Dorsolateral prefrontal cortex (tissue), 122 donors: ENCODE measurements at places on chromosomes 13 and 19. TPM values are rescaled to one million over a fixed set of nuclear protein-coding genes. Genes with fewer than 3 reads are reported as not detected.

DNA sequence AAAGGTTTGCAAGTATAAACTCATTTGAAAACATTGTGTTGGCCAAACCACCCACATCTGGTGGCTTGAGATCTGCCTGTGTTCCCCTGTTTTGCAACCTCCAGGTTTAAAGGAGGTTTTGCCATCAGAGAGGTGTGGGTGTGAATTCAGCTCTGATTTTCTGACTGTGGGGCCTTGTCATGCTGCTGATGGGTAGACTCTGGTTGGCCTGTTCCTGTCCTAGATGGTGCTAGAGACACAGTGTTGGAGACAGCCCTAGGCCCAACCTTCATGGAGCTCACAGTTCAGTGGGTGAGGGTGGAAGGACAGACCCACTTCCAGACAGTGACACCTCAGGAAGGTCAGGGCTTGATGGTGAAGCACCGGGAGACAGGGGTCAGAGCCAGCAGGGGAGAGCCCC, 7.5 kb downstream of the RAB4B start:
- DNase-seq, result no peak

DNA sequence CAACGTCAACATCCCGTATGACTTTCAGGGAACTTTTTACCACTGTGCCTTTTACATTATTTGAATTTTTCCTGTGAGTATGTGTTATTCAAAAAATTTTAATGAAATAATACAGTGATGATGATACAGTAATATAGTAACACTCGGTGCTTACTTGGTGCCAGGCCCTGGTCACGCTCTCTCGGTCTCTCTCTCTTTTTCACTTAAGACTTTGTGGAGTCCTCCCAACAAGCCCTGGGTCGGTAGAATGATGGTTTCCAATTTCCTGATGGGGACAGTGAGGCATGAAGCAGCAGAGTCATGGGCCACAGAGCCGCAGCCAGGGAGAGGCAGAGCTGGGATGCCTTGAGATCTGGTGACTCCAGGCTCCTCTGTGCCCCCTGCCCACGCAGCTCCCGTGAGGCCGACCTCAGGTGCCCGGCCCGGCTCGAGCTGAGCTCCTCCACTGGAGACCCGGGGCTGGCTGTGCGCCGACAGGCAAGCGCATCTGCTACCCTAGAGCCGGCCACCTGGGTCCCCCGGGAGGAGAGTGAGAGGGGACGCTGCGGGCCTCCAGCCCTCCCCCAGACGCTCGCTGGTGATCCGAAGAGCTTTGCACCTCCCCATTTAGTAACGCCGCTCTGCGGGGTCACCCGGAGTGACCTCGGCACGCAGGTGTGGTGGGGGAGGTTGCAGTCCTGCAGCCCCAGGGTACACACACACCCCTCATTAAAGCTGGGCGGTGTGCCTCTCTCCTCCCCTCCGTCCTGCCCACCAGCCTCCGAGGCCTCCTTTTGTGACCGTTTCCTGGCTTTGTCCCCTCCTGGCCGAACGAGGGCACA, 4.4 kb upstream of the SBK3 start:
- DNase-seq, result no peak

GRCh38 chr13:80374444-80374843, 33.5 kb upstream of the SPRY2 start:
- no peak for DNase-seq

DNA sequence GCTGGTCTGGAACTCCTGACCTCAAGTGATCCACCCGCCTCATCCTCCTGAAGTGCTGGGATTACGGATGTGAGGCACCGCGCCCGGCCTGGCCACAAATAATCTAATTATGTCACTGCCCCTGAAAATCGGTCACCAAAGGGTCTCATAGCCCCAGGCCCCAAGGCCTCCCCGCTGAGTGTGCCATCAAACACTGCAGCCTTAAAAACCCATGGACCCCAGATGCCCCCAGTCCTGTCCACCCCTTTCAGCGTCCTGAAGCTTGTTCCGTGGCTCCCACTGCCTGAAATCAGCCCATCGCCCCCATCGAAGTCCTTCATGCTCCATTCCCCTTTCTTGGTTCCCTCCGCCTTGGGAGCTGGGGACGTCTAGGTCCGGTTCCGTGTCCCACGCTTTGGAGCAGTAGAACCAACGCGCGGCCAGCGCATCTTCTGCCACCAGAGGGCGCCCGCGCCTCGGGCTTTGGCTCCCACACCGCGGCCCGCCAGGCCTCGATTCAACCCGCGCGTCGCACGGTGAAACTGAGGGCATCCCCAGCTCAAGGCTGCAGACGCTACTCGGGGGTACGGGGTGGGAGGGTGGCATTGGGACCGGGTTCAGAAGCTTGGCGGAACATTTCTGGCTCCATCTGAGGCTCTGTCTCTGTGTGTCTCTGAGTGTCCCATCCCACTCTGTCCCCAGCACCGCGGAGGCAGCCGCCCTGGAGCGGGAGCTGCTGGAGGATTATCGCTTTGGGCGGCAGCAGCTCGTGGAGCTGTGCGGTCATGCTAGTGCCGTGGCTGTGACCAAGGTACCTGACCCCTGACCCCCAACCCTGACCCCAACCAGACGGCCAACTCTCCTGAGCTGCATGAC, 3.5 kb downstream of the YJEFN3 start:
- peak; percentile 88 for DNase-seq

DNA sequence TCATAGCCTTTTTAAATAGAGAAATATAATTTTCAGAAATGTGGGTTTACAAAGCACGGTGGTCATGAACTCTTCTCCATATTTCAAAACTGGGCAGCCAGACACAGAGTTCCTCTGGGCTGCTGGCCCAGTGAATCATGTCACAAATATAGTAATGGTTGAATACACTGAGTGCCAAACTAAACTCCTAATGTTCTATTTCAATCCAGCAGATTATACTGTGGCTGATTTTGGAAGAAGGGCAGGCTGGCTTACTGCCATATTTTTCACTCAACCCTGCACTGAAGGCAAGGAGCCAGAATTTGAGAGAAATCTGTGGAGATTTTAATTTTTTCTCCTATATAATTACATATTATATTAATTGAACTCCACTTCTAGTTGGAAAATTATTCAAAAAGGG, 17.0 kb upstream of the PRR20A start:
- peak; percentile 40 for DNase-seq

GRCh38 chr19:1489463-1490310, 463 bp downstream of the PCSK4 start:
- no peak for DNase-seq

- DNase-seq, result no peak
Measured at GRCh38 chr13:44197791-44198770, 175.5 kb upstream of the SERP2 start.

DNA sequence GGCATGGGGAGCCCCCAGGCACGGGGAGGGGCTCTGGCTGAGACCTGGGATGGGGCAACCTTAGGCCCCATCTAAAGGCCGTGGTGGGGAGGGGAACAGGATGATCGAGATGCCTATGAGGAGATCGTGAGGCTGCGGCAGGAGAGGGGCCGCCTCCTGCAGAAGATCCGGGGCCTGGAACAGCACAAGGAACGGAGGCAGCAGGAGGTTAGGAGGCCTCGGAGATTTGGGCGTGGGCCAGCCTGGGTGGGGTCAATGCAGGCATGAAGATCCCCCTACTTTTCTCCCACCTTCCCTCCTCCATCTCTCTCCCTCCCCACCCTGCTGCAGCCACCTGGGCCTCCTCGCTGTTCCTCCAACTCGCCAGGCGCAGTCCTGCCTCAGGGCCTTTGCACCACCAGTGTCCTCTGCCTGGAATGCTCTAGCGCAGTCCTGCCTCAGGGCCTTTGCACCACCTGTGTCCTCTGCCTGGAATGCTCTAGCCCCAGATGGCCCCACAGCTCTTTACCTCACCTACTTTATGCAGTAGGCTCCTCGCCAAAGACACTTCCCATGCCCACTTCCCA, 19.1 kb upstream of the EBI3 start:
- no peak for DNase-seq

- DNase-seq, result no peak
Measured at GRCh38 chr19:2363419-2363818, 3.4 kb downstream of the TMPRSS9 start.

DNA sequence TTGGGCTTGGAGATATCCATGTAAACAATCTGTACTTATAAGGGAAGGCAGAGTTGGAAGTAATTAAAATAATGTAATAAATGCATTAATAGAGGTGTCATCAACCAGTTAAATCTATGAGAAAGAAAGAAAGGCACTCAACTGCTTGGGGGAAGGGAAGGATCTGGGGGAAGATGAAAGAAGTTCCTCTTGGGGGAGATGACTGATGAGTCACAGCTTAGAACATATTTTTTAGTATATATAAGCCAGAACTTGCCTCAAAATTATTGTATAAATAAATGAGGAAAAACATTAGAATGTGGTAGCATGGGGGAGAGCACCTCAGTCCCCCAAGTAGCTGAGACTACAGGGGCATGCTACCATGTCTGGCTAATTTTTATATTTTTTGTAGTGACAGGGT, 205.8 kb downstream of the GGACT start:
- DNase-seq, result no peak

Gene TEX29
- 8.1 TPM for total RNA-seq

Gene ZNF20
- 3.0 TPM for total RNA-seq
